ENCODE measurements at places on chromosomes 7 and 10. TPM values are rescaled to one million over a fixed set of nuclear protein-coding genes. Genes with fewer than 3 reads are reported as not detected.

The MBL2 gene
- not detected for total RNA-seq

The PRSS37 gene
- not detected for total RNA-seq

The TMEM248 gene
- total RNA-seq = 61.9 TPM

The SUN3 gene
- total RNA-seq = not detected

The MRC1 gene
- total RNA-seq = 10.8 TPM

The ASB4 gene
- total RNA-seq = 4.6 TPM

The TMEM225B gene
- total RNA-seq = not detected

The LMOD2 gene
- total RNA-seq = 374 TPM

The SCIN gene
- 0.67 TPM for total RNA-seq

The IGFBP1 gene
- 1.6 TPM for total RNA-seq

The ZNF438 gene
- 13.4 TPM for total RNA-seq

The PDZD7 gene
- total RNA-seq = 1.3 TPM

The VSTM2A gene
- total RNA-seq = not detected

Measured in right atrium auricular region (tissue), 2 donors.